Daoy (cell line): ENCODE measurements at places on chromosomes 3 and 15.

- peak; percentile 89 for DNase-seq
Measured at GRCh38 chr15:51223771-51224229, 114.6 kb downstream of the CYP19A1 start.

- DNase-seq = no peak
Measured at GRCh38 chr3:172101107-172101506, 61.7 kb downstream of the FNDC3B start.

GRCh38 chr3:189316296-189317019 is 144.7 kb downstream of the TPRG1 start:
- DNase-seq = peak; percentile 43

DNA sequence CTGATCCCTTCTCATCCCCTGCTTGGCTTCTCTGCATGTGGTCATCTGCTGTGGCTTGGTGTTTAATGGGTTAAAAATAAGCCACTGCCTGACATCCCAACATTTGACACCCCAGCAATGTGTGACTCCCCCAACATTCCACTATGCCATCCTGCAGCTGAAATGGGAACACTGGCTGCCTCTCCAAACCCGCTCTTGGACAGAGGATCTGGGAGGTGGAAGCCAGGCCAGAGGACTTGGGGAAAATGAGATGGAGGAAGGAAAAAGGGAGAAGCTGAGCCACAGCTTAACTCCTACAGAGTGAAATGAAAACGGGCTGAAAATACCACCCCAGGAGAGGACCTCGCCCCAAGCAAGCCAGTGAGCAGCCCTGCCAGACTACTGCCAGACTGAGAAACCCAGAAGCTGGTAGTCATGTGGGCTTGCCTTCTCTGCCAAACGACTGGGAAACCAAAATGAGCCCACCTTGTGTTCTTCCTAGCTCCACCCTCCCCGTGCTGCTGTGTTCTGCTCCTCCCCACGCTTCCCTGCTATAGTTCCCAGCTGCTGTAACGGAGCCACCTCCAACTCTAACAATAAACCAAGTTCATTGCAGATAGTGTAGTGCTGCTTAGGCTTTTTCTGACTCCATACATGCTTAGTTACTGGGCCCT is 13.7 kb downstream of the MAP1A start:
- no peak for DNase-seq

- no peak for DNase-seq
Measured at GRCh38 chr3:44042772-44043171, 198.9 kb upstream of the TOPAZ1 start.

DNA sequence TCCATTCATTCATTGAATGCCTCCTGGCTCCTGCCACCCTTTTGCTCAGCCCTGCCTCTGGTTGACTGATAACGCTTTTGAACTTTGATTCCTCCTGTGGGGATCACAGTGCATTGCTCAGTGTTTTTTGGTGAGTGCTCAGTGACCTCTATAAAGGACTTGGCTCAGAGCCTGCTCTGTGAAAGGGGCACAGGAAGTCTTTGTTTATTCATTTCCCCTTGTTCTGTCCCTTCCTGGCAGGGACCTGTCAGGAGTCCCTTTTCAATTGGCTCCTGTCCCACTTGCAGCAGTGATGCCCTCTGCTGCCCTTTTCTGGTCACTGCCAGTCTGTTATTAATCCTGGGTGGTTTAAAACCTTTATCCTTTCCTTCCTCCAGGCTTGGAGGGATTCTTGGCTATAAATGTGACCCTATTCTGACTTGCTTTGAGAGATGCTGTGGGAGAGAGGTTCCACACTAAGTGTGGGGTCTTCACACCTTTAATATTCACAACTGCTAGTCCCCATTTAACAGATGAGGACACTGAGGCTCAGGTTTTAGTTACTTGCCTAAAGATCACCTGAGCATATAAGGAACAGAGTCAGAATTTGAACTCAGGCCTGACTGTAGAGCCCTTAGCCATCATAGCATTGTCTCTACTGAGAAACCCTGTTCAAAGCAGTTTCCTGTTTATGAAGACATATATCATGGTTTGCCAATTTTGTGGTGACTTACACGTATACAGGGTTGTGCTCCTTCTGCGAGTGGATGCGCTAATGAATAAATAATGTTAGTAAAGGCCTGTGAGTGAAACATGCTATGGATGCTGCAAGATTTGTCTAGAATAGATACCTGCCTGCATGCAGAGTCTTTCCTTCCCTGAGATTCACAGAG is 23.2 kb upstream of the TATDN2 start:
- DNase-seq = peak; percentile 79

DNA sequence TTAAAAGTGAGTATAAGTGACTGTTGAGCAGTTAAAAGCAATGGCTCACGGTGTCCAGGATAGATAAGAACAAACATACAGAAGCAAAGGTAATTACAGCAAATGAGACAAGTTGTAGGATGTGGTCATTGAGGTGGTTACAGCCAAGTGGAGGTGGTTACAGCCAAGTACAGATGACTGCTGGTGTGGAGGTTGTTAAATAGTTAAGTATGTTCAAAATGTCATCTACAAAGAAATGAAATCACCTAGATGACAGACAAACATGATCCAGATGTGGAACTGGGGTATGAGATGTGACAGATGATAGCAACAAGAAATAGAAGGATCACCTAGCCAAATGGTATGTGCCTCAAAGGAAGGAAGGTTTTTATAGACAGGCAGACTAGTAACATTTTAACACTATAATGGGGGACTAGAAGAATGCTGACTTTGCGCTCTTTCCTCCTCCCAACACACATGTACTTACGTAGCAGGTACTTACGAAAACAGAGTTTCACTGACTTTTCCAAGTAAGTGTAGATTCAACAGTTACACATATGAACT is 6.8 kb upstream of the ANKRD28 start:
- peak; percentile 53 for DNase-seq

DNA sequence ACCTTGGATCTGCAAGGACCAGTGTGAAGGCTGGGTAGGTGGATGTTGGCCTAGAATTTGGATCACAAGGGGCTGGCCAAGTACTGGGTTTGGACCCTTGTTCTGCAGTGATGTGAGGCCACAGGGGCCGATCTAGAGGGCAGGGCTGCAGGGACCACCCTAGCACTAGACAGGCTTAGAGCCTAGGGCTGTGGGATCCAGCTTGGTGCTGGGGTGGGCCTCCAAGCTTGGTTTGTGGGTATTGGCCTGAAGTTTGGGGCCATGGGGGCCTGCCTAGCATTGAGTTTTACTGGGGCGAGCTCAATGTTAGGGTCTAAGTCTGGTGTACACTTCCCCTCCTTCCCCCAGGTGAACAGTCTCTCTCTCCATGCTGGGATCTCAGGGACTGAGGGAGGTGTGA is 36.5 kb downstream of the UBE3A start:
- no peak for DNase-seq

DNA sequence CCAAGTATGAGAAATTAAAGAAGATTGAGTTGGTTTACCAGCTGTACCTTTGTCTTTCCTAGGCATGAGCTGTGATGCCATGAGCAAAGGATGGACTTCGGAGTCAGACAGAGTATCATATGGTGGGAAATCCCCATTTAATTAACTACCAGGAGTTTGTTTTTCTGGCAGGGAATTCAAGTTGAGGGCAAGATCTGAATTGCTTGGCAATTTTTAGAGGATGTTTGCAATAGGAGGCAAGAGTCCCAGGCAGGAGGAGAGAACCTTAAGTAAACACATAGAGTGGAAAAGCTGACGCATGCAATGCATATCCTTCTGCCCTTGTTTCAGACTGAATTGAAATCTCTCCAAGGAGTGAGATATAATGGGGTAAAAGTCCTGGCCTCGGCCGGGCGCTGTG is 569.7 kb upstream of the MDFIC2 start:
- peak; percentile 58 for DNase-seq

- peak; percentile 73 for DNase-seq
Measured at GRCh38 chr3:130341388-130341787, 4.1 kb upstream of the COL6A5 start.

DNA sequence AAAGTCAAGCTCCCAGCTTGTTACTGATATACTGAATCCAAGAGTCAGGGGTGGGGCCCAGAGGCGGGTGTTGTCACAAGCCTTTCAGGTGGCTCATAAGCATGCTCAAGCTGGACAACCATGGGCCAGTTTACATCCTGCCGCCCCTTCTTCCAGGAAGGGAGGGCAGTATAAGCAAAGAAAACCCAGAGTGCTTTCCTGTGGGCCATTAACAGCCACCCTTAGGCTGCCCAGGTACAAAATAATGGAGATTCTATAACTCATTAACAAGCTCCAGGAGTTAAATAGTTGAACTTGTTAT is 183.2 kb downstream of the NTRK3 start:
- DNase-seq = no peak

- DNase-seq = no peak
Measured at GRCh38 chr3:54731732-54732445, 196.0 kb downstream of the LRTM1 start.

GRCh38 chr3:141257961-141258360 is 26.3 kb downstream of the PXYLP1 start:
- no peak for DNase-seq

GRCh38 chr3:63565220-63565619 is 87.3 kb upstream of the SNTN start:
- peak; percentile 19 for DNase-seq

GRCh38 chr3:46520531-46520930 is 22.8 kb downstream of the RTP3 start:
- DNase-seq = no peak

DNA sequence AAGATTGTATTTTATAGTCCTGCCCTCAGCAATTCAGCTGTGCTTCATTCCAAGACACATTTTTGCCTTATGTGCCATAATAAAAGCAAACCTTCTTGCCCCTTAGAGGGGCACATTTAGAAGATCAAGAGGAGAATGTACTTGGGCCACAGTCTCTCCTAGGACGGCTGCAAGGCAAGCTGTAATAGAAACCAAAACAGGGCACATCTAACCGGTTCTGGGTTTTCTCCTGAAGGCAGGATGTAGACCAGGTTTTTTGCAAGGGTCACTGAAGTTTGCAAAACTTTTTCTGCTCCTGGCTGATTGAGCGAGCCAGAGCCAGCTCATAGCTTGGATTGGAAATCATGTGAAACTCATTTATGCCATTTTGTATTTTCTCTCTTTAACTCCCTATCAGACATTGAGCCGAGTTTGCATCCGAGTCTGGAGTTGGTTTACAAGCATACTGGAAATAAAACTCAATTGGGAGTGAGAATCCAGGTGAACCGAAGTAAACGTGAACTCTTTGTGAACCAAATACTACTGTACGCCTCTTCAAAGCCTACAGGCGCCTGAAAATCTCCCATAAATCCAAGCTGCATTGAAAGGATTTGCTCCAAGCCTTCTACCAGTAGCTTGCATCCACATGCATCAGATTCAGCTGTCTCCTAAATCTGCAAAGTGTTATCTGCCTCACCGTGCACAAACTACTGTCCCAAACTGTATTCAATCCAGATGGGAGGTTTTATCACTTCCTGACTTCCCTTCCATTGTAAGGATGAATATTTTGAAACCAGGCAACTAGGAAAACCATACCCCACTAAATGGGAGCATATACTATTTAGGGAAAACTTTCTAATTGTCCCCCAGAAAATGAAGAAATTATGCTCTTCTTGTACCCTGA is 60.9 kb upstream of the TSC22D2 start:
- DNase-seq = peak; percentile 23

DNA sequence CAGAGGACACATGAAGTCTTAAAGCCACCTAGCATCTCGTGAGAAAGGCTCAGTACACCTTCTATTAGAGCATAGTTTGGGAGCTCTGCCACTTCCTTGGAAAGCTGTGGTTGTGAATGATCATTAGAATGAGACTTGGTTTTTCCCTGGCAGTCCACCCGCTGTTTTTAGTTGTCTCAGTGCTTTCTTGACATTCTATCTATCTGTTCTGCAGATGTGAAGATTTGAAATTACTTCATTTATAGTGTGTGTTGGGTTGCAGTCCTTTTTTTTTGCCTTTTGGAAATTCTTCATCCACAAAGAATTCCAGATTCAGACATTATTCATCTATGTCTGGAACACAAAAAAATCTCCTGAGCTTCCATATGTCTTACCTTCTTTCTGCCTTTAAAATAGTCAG is 23.7 kb downstream of the PPP2R3A start:
- DNase-seq = peak; percentile 14

- peak; percentile 15 for DNase-seq
Measured at GRCh38 chr3:67781218-67781617, 126.8 kb upstream of the SUCLG2 start.

- no peak for DNase-seq
Measured at GRCh38 chr3:155443815-155444214, 150.3 kb upstream of the STRIT1 start.

GRCh38 chr15:90677807-90678790 is 39.0 kb upstream of the BLM start:
- DNase-seq = no peak

- DNase-seq = no peak
Measured at GRCh38 chr3:35275768-35276167, 363.6 kb upstream of the ARPP21 start.

DNA sequence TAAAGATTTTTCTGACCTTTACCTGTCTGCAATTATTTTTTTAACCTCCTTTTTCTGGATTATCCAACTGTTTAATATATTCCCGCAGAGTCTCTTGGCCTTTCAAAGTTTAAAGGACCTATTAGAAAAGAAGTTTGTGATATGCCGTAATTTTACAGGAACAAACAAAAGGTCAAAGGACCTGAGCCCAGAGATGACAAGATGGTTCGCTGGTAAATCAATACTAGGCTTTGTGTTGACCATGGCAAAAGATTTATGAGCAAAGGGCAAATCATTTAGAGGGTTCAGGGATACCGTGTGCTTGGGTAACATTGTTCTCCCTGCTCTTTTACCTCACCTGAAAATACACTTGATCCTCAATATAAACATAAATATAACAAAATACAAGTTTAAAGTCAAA is 923.5 kb downstream of the ROBO1 start:
- no peak for DNase-seq

- DNase-seq = no peak
Measured at GRCh38 chr3:194672876-194673275, 885 bp upstream of the LSG1 start.

- no peak for DNase-seq
Measured at GRCh38 chr3:30945291-30945690, 50.8 kb upstream of the GADL1 start.
